ENCODE measurements at places on chromosomes 12 and 14. TPM values are rescaled to one million over a fixed set of nuclear protein-coding genes. Genes with fewer than 3 reads are reported as not detected.

Gene COCH
- total RNA-seq, result 0.23 TPM

Gene CCDC38
- total RNA-seq, result not detected

Gene PDE6H
- not detected for total RNA-seq

Gene OR8S1
- total RNA-seq, result not detected

Gene KRT80
- 0.55 TPM for total RNA-seq

Gene MIP
- not detected for total RNA-seq

Gene TSPAN11
- not detected for total RNA-seq

Gene PMEL
- 1.8 TPM for total RNA-seq

Gene DHRS2
- not detected for total RNA-seq

Gene OR4L1
- not detected for total RNA-seq
